ENCODE measurements at places on chromosomes 11 and 22. TPM values are rescaled to one million over a fixed set of nuclear protein-coding genes. Genes with fewer than 3 reads are reported as not detected.

Gene NRIP3
- 10.6 TPM for total RNA-seq

GRCh38 chr11:15873501-15873900, 482.8 kb downstream of the SOX6 start:
- DNase-seq: no peak

Gene ZNF214
- 6.0 TPM for total RNA-seq

Gene TMPRSS5
- not detected for total RNA-seq

DNA sequence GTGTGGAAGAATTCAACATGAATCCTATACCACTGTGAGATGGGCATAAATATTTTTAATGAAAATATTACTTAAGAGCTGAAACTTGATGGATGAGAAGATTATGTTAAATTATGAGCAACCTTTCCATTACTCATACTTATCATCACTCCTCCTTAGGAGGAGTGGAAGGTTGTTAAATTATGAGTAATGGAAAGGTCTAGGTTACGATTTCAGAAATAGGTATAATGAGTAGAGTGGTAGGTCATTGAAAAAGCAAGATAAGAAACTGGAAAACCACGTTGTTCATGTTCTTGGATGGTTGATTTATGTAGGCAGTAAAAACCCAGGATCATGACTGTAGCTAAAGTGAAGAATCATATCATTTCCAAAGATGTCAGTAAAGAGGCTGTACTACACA, 973.2 kb upstream of the RAG2 start:
- DNase-seq: no peak

Measured in umbilical cord (tissue), 2 donors.